ENCODE measurements at places on chromosomes 4 and X.
A peak's percentile ranks its signal among the peaks of the same experiment; 100 is the strongest.

DNA sequence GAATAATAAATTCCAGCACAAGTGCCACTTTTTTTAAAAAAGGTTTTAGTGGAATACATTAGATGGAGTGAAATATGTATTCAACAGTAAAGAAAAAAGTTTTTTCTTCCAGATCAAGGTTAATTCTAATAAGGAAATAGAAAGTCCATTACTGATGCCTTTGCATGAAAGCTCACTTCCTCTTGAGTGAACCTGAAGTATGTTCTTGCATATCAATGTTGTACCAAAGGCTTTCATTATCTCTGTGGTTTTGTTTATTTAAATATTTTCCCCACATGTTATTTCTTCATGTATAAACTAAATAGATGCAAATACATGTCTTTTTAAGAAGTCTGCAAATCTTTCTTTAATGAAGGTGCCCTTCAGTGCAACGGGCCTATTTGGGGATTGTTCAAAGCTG is 307.9 kb downstream of the C4orf33 start:
- DNase-seq: no peak

DNA sequence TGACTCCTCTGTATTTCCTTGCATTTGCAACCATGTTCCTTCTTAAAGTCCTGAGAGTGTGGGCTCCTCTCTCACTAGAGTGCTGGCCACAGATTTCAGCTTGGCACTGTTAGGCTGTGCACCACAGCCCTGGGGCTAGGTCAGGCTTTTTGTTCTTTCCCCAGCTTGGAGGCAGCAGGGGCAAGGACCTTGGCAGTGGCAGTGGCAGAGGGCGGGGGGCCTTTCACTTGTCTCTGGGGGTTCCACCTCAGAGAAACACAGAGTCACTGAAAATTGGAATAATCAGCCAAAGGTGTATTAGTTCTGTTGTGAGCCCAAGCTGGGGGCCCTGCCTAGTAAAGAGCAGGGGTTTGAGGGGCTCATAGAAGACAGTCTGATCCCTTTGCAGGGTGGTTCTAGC is 142.8 kb upstream of the CT83 start:
- no peak for DNase-seq

DNA sequence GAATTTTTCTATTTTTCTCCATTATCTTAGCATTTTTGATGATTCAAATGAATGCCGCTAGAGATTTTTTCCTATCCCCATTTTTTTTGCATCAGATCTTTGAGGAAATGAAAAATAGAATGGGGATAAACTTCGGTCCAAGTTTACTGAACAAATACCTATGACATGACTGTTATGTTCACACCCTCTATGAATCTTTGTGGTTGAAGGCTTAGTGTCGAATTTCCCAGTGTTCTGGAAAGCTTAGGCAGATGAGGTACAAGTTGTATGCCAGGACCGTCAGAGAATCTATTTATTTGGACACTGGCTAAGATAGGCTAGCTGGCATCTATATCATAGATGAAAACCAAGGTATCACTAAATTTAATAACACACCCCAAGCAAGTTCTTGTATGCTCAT is 123.4 kb downstream of the SPCS3 start:
- DNase-seq: peak; percentile 46

DNA sequence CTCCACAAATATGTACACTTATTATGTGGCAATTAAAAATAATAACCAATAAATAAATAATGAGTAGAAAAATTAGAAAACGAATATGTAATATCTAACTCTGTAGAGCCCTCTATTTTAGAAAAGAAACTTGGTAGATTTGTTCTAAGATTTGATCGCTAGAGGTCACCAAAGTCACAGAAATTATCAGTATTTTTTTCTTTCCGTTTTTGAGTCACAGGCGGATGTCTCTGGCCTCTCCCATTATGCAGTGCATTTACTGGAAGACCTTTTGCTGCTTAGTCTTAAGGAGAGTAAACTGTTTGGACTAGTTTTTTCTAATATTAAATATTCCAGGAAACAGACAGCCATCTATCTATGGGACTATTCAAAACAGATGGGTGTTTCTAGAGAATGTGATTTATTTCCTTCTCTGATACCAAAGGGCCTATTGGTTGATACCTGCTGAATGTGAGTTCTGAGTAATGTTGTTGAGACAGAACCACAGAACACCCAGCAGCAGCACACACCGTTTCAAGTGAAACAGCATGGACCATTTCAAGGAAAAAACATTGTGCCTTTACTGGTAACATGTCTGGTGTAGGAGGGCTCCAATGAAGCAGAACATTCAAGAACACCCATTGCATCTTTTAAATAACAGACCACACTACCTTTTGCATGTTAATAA is 34.0 kb upstream of the GYPA start:
- peak; percentile 39 for DNase-seq

GRCh38 chrX:21943460-21944135 is 3.1 kb downstream of the SMS start:
- no peak for DNase-seq

- no peak for DNase-seq
Observed at GRCh38 chr4:27206009-27206408, 345.4 kb downstream of the STIM2 start.

DNA sequence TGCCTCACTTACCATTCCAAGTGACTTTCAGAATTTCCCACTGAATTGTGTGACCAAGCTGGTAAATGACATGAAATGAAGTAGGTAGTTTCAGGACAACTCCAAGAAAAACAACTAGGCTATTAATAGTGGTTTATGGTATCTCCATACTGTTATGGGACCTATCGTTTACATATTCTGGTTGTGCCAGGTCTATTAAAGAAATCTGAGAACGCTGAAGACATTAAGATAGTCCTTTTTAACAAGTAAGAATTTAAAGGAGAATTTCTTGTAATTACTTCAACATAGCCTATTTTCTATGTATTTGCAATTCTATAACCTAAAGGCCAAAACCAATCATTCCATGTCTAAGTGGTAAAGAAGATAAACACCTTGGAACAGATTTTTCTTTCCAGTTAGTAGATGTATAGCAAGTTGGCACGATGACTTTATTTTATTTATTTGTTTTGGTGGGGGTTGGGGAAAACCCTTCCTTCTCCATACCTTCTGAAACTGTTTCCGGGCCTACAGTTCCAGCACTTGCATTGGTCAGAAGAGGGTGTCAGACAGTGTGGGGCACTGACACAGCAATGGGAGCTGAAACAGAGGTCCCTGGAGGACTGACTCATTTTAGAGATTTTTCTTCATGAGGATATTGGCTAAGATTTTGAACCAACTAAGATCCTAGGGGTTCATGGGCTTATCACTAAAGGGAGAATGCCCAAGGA is 7.6 kb upstream of the DCLK2 start:
- DNase-seq: no peak

DNA sequence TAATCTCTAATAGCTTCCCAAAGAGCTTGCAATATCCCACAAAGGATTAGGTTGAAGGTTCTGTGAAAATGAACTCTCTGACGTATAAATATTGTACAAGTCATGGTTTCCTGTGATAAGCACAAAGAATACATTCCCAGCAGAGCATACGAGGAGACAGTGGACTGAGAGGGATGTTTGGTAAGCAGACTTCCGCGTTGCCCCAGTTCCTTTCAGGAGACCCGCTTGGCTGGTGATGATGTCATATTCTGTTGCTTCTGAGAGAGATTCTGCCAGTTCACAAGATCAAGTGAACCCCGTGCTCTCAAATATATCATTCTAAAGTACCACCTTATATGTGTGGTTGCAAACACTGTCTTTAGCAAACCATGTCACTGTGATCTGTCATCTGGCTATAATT is 323.9 kb upstream of the CASK start:
- no peak for DNase-seq

DNA sequence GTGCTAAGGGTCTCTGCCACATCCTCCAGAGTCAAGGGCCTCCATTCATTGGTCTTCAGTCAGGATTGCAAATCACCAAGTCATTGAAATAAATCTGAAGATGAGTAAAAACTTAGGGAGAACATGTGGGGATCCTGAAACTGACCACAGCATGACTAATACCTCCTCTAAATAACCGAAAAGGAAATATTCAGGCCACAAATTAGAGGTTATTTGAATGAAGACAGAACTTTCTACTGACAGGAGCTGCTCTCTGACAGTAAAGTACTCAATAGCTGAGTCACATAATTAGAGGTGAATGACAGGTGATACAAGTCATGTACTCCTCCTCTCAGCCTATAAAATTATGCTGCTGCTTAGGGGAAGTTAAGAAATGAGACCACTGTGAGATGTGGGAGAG is 240.2 kb upstream of the F9 start:
- no peak for DNase-seq

DNA sequence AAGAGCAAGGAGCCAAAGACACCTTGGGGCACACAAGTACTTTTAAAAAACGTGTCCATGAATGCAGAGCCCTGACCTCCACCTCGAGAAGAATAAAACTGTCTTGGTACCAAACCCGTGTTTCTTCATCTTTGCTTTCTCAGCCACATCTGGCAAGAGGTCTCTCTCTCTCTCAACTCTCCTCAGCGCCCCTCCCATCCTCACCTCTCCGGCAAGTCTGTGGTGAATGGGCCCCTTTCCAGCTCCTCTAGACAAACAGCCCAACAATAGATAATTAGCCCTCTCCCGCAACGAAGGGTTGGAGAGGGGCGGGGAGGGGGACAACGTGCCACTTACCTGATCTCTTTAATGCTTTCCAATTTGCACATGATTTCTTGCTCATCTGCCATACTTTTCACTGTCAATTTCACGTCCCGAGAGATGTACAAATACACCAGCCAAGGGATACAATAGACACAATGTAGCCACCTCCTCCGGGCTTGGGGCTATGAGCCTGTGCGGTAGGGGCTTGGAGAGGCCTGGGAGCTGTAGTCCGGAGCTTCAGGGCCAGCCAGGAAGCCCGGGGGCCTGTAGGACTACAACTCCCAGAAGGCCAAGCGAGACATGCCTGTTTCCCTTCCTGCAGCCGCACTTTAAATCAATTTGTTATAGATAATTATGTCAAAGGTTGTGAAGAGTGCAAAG is at the start of gene ZC4H2:
Gene ZC4H2 (minus strand): TSS at position 462 of the 684 bp plus-strand sequence. CDS start 73 bp downstream, at position 389.
- DNase-seq: peak; percentile 47

DNA sequence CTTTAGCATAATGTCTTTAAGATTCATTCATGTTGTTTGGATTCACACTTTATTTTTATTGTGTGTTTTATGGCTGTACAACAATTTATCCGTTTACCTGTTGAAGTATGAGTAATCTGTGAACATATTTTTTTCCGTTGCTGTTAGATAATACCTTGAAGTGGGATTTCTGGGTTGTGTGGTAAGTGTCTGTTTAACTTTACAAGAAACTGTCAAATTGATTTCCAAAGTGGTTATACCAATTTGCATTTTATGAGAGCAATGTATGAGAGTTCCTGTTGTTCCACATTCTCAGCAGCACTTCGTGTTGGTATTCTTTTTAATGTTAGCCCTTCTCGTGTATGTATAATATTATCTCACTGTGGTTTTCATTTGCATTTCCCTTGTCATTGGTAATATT is 53.6 kb downstream of the USP53 start:
- no peak for DNase-seq

DNA sequence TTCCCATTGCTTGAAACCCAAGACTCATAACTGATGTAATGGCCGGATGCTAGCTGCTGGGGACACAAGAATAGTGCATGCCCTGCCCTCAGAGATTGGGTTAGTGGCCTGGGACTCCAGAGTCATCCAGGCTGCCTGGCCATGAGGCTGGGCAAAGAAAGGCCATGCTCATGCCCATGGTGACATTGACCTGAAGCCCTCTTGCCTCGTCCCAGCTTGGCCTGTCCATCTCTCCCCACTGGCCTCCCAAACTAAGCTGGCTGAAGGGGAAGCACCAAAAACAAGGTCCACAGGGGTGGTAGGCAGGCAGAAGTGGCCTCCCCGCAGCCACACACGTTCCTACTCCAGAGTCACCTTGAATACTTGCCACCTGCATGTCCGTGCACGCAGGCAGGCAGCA is 141.8 kb downstream of the EVC2 start:
- no peak for DNase-seq

DNA sequence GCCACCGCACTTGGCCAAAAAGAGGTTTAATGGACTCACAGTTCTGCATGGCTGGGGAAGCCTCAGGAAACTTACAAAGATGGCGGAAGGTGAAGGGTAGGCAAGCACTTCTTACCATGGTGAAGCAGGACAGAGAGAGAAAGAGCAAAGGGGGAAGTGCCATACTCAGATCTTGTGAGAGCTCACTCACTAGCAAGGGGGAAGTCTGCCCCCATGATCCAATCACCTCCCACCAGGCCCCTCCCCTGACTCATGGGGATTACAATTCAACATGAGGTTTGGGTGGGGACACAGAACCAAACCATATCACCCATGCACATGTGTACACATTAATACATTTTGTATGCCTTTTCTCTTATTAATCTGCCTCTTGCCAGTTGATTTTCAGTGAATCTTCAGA is 77.2 kb upstream of the HSD17B10 start:
- no peak for DNase-seq

GRCh38 chr4:7295197-7295910 is 103.0 kb downstream of the SORCS2 start:
- no peak for DNase-seq

- DNase-seq: no peak
Observed at GRCh38 chr4:79013756-79014155, 74.5 kb upstream of the PAQR3 start.

- DNase-seq: no peak
Observed at GRCh38 chrX:23822841-23823240, 39.9 kb downstream of the SAT1 start.

- peak; percentile 1 for DNase-seq
Observed at GRCh38 chrX:6021316-6022091, 207.2 kb downstream of the NLGN4X start.

DNA sequence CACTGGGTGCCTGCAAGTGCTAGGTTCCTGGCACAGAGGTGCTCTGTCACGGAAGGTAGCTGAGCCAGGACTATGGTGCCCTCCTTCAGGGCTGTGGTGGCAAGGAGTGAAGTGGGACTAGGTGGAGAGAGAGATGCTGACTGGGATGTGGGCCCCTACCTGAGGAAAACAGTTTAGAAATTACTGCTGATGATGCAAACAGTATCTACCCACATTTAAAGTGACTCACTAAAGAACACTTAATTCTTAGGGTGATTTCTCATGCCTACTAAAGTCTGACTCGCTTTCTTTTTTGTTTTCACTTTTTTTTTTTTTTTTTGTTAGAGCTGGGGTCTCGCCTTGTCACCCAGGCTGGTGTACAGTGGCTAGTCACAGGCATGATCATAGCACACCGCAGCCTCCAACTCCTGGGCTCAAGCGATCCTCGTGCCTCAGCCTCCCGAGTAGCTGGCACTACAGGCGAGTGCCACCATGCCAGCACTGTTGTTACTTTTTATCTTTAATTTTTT is 3.1 kb downstream of the ZNF185 start:
- DNase-seq: no peak

DNA sequence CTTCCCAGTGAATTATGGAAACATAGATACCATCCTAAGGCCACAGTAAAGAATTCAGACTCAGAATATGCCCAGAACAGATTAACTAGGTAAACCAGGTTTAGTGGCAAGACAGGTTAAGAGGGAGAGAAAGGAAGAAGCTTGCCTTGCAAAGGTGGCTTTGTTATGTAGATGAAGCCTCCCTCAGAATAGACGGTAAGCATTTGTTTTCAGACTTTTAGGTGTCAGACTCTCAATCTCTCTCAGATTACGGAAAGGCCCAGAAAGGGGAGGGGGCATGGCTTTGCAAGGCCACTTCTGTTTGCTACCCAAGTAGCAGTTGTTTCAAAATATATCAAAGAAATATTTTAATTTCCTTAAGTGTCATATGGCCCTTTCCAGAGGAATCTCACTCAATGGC is 457.1 kb upstream of the BOD1L1 start:
- DNase-seq: no peak

- no peak for DNase-seq
Observed at GRCh38 chr4:98480535-98480934, 177.9 kb downstream of the TSPAN5 start.

Data from smooth muscle cell of the brain vasculature (primary cell).